ENCODE measurements at places on chromosomes 11 and 22. TPM values are rescaled to one million over a fixed set of nuclear protein-coding genes. Genes with fewer than 3 reads are reported as not detected.

- no peak for DNase-seq
Observed at GRCh38 chr11:78094250-78094649, 14.6 kb upstream of the NDUFC2 start.

GRCh38 chr11:112279901-112280267 lies 19.2 kb upstream of the PLET1 start:
- DNase-seq = no peak

DNA sequence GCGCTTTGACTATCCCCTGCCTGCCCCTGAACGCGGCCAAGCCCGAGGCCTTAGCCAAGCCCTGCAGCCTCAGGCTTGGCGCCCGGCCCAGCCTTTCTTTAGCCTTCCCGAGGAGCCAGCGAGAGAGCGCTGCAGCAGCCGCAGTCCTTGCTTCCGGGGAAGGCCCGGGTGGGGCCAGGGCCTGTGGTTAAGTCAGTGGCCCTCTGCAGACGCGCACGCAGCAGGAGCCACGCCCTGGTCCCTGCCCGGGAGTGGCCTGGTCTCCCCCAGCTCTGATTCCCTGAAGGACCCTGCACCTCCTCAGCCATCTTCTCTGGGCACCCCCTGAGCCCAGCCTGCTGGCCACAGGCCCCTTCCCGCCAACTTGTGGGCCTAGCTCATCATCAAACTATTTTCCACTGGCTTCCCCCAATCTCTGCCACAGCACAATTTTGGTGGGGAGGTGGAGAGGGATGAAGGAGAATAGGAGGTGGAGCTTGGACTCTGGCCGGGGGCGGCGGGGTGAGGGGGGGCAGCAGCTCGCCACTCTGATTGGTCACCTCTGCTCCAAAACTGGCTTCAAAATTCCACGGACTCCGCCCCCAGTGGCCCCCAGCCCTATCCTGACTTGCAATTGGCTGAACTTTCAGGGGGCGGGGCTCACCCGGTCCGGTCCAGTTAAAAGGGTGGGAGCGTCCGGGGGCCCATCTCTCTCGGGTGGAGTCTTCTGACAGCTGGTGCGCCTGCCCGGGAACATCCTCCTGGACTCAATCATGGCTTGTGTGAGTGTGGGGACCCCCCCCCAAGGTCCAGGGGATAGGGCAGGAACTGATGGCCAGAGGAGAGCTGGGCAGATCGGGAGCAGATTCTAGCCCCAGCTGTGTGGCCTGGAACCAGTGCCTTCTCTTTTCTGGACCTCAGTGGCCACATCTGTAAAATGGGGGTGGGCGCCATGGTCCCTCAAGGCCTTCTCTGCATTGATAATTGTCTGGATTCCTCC lies at the start of gene LGALS1:
LGALS1 (plus strand) TSS at position 686 of the 979 bp plus-strand sequence; CDS start at position 753, 67 bp downstream.
- DNase-seq = no peak

Gene CRYBB3
- polyA plus RNA-seq = not detected

Gene SLC17A6
- polyA plus RNA-seq = not detected

Gene GLYATL1
- polyA plus RNA-seq = 183 TPM

Gene OR5A1
- polyA plus RNA-seq = 0.01 TPM
